ENCODE measurements at places on chromosomes 3 and 15. TPM values are rescaled to one million over a fixed set of nuclear protein-coding genes. Genes with fewer than 3 reads are reported as not detected.

DNA sequence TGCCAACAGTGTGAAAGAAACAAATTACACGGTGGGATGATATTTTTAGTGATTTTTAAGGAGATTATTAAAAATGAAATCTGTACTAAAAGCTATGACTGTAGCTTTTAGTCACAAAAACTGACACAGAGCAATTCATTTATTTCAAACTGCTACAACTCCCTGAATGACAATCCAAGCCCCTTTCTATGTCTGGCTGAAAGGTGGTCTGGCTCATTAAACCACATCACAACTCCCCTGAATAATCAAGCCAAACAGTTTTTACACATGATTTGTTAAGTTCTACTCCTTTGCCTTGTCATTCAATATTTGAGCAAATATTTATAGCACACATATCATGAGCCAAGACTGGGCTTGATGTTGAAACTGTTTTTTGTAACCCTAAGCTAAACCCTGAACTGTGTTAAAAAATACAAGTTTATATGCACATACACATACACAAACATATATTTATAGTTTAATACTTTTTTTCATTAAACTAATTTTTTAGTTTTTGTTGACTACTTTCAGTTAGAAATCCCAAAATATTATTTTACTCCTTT is 125.5 kb downstream of the RBMS3 start:
- no peaks in the 10 kb centered on the region for H3K27me3 ChIP-seq
- no peak overlapping the region for H3K4me3 ChIP-seq
- no peaks in the 10 kb centered on the region for H3K36me3 ChIP-seq

DNA sequence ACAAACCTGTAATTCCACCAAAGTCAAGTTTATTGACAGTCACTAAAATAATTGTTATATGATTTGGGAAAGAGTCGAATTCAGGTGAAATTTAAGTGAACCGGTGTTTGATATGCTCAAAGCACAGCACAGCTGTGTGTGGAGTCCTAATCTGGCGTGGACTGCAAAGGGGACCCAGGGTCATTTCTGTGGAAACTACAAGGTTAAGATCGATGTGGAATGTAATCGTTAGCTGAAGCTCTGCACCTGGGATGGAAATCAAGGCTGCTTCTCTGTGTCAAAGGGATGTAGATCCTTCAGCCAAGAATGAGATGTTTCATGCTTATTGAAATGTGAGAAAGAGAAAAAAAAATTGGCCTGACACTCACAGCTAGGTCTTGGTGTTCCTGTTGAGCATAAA is 1.6 kb upstream of the ELP6 start:
- peaks cover 4% of the 10 kb centered on the region for H3K36me3 ChIP-seq
- DNase-seq: no peak
- no peak overlapping the region for H3K27ac ChIP-seq
- H3K27me3 ChIP-seq: no peaks in the 10 kb centered on the region

DNA sequence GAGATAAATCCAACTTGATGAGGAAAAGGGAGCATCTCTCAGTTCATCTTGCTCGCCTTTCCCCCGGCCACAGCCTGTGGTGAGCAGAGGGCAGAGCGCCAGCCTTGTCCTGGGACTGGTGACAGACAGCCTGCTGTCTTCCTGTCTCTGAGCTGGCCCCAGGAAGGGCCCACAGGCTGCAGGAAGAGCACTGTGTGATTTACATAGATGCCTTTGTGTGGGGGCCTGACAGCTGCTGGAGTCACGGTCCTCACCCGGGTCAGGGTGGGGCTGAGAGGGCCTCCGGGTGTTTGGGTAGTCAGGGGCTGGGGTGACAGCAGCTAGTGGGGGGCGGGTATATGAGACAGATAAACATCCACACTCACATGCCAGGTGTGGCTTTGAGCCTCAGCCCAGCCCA is 29.3 kb downstream of the PLA2G4D start:
- H3K4me1 ChIP-seq: peaks cover 11% of the 10 kb centered on the region
- no peak overlapping the region for H3K27ac ChIP-seq
- DNase-seq: no peak
- H3K4me3 ChIP-seq: no peak overlapping the region

DNA sequence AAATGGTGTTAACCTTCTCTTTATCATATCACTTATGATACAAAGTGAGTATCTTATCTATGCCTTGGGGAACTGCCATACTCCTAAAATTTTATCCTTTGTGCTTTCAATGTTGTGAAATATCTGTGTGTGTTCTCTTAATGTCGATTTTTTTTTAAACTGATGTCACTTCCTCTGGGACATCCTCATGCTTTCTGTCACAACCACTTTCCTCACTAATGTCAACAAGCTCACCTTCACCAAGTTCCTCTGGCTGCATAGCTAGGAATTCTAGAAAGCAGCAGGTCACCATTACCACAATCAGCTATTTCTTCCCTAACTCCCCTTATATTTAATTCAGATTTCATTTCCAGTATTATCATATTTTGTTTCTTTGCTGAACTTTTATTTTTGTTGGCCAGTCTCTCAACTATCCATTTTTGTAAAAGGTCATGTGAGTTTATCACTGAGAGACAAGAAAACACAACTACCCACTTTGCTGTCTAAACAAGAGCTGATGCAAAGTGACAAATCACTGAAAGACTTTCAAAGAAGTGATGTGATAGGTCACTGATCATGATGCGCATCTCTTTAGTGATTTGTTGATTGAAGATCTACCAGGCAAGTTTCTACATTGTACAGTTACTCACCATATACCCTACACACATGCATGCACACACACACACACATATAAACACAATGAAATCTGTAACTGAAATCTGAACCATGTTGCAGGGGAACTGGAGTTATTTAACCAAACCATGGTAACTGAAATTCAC is 369.0 kb downstream of the ULK4 start:
- H3K27me3 ChIP-seq: no peaks in the 10 kb centered on the region
- no peaks in the 10 kb centered on the region for H3K4me1 ChIP-seq
- DNase-seq: no peak
- no peak overlapping the region for H3K27ac ChIP-seq
- H3K4me3 ChIP-seq: no peak overlapping the region

DNA sequence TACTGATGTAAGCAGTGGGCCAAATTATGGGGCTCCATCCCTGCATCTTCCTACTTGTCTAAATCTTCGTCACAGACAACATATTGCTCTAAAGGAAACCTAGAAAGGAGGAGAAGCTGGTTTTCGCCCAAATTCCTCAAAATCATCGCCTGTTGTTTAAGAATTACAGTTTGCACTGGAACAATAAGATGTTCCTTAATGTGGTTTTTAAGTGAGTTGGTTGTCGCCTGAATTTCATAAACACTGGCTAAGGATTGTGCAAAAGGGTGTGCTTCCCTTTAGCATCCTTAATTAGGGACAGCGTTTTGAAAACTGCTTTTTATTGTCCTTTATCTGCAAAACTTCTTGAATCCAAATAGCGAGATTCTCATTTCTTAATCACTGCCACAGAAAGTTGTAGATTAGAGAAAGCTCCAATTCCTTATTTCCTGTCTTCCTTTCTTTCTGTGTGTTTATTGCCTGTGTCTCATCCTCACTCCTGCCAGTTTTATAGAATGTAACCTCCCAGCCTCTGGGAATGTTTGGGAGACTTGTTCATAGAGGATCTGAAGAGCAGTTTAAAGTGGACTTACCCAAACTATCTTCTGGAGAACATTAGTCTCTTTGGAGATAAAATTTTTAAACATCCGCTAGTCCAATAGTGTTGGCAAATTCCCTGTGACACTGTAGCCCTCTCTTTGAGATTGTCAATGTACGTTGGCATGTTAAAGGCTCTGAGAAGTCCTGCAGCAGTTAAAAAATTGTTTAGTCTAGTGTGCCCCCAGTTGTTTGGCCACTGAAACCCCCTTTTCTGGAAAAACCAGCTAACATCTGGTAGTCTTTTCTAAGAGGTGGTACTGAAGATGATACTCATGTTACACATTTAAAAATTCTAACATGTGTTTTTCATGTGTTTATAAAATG is 50.4 kb downstream of the FLNB start:
- H3K27me3 ChIP-seq: no peaks in the 10 kb centered on the region
- DNase-seq: no peak
- no peak overlapping the region for H3K4me3 ChIP-seq
- H3K27ac ChIP-seq: no peak overlapping the region
- peaks cover 73% of the 10 kb centered on the region for H3K4me1 ChIP-seq
- H3K36me3 ChIP-seq: no peaks in the 10 kb centered on the region

RBPMS2 gene
- total RNA-seq: 11.6 TPM

CNTN6 gene
- total RNA-seq: not detected

ZNF860 gene
- total RNA-seq: 2.9 TPM

- no peak overlapping the region for H3K27ac ChIP-seq
- H3K36me3 ChIP-seq: no peaks in the 10 kb centered on the region
- no peak overlapping the region for H3K4me3 ChIP-seq
- peaks cover 20% of the 10 kb centered on the region for H3K27me3 ChIP-seq
- H3K4me1 ChIP-seq: peaks cover 16% of the 10 kb centered on the region
- DNase-seq: no peak
Observed at GRCh38 chr15:70267879-70268278, 170.2 kb upstream of the TLE3 start.

BCL2A1 gene
- total RNA-seq: 0.44 TPM

GRCh38 chr15:81301385-81301784 is 22.6 kb downstream of the STARD5 start:
- no peaks in the 10 kb centered on the region for H3K27me3 ChIP-seq
- H3K36me3 ChIP-seq: no peaks in the 10 kb centered on the region

DNA sequence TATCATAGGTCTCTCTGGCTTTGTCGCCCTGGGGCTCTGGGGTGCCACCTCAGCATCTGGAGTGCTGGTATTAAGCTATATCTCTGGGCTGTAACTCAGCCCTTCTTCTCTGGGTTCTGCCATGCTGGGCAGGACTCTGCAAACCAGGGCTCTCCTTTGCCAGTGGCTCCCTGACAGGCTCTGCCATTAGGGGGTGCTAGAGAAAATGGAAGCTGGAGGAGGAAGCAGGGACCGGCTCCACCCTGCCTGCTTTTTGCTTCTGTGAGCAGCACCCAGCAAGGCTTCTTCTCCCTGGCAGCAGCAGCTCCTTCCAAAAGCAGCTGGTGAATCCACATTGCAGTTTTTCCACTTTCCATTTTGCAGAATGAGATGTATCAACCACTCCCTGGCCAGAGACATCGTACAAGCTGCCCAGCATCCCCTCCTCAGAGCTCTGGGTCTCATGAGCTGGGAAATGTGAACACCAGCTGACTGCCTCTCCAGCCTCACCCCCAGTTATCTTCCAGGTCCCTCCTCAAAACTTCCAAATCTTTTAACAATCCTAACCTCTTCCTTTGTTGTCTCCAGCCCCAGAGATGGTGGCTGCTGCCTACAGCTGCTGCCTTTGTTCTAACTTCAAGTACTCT is 165.0 kb downstream of the ABHD5 start:
- H3K27ac ChIP-seq: no peak overlapping the region
- no peak overlapping the region for H3K4me3 ChIP-seq
- DNase-seq: peak; percentile 27
- peaks cover 31% of the 10 kb centered on the region for H3K27me3 ChIP-seq

- H3K4me1 ChIP-seq: no peaks in the 10 kb centered on the region
- no peak overlapping the region for H3K4me3 ChIP-seq
- no peak for DNase-seq
- no peaks in the 10 kb centered on the region for H3K27me3 ChIP-seq
- H3K27ac ChIP-seq: no peak overlapping the region
- no peaks in the 10 kb centered on the region for H3K36me3 ChIP-seq
Observed at GRCh38 chr3:141352262-141352984, 15.9 kb upstream of the ZBTB38 start.

DNA sequence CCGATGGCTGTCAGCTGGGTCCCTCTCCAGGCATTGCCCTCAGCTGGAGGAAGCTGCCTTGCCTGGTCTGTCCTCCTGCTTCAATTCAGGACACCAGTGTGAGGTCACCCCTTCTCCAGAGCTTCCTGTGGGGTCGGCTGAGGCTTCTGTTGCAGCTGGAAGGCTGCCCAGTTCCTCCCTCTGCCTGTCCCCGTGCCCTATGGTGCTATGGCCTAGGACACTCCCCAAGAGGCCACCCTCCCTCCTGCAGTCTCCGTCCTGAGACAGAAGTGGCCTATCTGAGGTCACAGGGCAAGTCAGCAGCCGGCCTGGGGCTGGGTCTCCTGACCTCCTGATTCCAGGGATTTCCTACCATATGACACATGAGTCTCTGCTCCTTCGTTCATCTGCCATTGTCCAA is 57.9 kb downstream of the RASGRF1 start:
- H3K4me1 ChIP-seq: no peaks in the 10 kb centered on the region
- no peak for DNase-seq

TRAT1 gene
- not detected for total RNA-seq

PLSCR4 gene
- 4.1 TPM for total RNA-seq

GRCh38 chr15:41780266-41780665 is 6.0 kb downstream of the MAPKBP1 start:
- no peaks in the 10 kb centered on the region for H3K36me3 ChIP-seq
- H3K4me1 ChIP-seq: peaks cover 18% of the 10 kb centered on the region
- no peaks in the 10 kb centered on the region for H3K27me3 ChIP-seq
- no peak for DNase-seq

TMC3 gene
- total RNA-seq: not detected

DNA sequence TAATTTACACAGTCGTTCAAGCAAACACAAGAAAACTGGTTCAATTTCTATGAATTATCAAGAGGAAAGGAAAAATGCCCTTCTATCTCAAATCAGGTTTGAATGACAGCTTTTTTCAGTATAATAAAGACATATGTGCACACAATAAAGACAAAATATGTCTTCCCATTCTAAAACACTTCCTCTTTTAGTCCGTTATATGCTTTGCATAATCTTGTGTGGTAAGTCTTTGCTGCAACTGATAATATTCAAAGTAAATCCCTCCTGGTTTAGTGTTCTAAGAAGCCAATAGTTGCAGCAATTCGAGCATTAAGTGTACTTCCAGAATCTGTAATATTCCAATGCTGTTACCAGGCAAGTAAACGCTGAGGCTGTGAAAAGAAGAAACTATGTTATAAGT is 43.7 kb upstream of the MAPKBP1 start:
- no peak overlapping the region for H3K27ac ChIP-seq
- no peaks in the 10 kb centered on the region for H3K4me1 ChIP-seq
- no peak for DNase-seq
- peaks cover 5% of the 10 kb centered on the region for H3K36me3 ChIP-seq

- H3K27me3 ChIP-seq: no peaks in the 10 kb centered on the region
- no peak for DNase-seq
- H3K4me1 ChIP-seq: no peaks in the 10 kb centered on the region
- H3K4me3 ChIP-seq: no peak overlapping the region
Observed at GRCh38 chr3:30426293-30426993, 180.0 kb upstream of the TGFBR2 start.

DNA sequence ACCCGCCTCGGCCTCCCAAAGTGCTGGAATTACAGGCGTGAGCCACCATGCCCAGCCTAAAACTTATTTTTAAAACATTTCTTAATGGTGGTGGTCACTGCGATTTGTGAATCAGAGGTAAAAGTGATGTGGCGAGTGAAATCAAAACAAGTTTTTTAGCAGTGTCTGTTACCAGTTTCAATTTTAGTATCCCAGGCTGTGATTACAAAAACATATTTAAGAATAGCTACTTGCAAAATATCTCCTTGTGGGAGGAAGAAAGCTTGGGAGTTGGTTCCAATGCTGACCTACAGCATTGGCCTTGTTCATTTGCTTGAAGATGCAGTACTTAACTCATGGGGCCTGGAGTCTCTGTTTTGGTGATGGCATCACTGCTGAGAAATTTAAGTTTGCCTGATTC is 4.5 kb downstream of the RAB7A start:
- peaks cover 23% of the 10 kb centered on the region for H3K4me1 ChIP-seq
- no peaks in the 10 kb centered on the region for H3K27me3 ChIP-seq
- H3K27ac ChIP-seq: no peak overlapping the region
- H3K4me3 ChIP-seq: no peak overlapping the region
- no peaks in the 10 kb centered on the region for H3K36me3 ChIP-seq

ITIH1 gene
- total RNA-seq: 0.37 TPM

CHRNB4 gene
- total RNA-seq: 2.0 TPM

GRCh38 chr3:81726735-81727134 is 34.7 kb downstream of the GBE1 start:
- no peaks in the 10 kb centered on the region for H3K27me3 ChIP-seq
- H3K4me3 ChIP-seq: no peak overlapping the region
- no peaks in the 10 kb centered on the region for H3K36me3 ChIP-seq
- H3K4me1 ChIP-seq: peaks cover 29% of the 10 kb centered on the region
- no peak overlapping the region for H3K27ac ChIP-seq
- DNase-seq: no peak

All from HCT116 (cell line).